Type B pancreatic cell (in vitro differentiated cells): ENCODE measurements at places on chromosomes 2 and 18. TPM values are rescaled to one million over a fixed set of nuclear protein-coding genes. Genes with fewer than 3 reads are reported as not detected.
A peak's percentile ranks its signal among the peaks of the same experiment; 100 is the strongest.

DNA sequence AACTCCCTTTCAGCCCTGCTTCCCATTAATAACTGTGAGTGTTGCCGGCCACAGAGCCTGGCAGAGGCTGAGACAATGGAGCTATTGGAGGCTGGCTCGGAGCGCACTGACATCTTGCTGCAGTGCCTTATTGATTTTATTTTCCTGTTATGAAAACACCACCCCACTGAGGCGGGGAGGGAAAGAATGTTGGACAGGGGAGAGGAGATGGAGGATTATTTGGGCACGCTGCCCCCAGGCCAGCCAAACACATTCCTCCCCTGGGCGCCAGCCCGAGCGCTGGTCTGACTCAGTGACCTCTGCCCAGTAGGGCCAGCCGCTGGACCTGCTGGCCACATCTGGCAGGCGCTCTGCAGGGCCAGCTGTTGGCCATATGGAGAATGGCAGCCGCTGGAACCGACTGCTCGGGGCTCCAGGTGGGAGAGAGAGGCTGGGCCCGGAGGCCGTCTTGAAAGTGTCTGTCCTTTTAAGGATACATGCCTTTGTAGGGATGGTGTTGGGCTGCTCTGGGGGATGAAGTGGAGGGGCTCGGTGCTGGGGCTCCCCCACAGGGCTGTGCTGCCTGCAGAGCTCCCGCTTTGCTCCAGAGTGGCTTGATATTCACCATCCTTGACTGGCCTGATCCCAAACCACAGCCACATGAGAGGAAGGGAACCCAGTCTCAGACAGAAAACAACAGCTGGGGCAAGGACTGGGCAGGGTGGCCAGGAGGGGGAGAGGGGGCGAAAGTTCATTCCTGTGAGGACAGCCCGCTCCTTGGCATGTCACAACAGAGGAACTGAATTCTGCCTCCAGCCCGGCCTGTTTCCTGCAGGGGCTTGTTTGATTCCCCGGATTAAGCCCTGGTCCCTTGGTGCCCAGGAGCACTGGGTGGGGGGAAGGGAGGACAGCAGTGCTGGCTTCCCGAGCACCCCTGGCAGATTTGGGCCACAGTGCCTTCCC is 179.0 kb downstream of the KLHL29 start:
- peaks cover 7% of the 10 kb centered on the region for H3K36me3 ChIP-seq
- H3K27ac ChIP-seq: peak overlapping the region; percentile 63
- H3K27me3 ChIP-seq: no peaks in the 10 kb centered on the region
- peaks cover 43% of the 10 kb centered on the region for H3K4me1 ChIP-seq
- no peak for DNase-seq

DNA sequence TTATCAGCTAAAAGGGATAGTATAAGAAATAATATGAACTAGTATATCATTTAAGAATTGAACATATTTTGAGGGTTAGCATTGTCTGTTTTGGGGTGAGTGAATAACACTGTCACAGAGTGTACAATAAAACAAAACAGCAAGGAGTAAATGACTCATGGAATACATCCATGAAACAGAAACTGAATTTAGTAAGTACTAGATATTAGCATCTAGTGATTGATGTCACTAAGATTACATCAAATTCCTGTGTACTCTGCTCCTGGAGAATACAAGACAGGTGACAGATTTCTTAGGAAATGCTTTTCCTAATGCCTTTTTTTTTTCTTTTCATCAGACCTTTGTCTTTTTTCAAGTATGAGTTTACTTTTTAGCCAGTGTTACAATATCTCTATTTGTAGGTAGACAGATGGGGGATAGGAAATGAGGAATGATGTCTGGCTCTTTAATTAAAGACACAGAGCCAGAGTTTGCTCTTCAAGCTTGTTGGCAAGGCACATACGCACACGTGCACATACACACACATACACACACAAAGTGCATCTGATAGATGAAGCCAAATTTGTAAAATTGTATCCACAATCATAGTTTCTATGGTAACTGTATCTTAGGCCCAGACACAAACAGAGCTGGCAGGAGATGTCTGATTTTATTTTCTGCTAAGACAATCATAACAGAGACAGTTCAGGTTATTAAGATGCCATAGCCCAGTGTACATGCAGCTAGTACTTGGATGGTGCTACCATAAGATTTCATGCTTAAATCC is 138.2 kb upstream of the NRP2 start:
- DNase-seq: no peak
- no peak overlapping the region for H3K4me3 ChIP-seq
- peaks cover 5% of the 10 kb centered on the region for H3K27me3 ChIP-seq
- H3K36me3 ChIP-seq: no peaks in the 10 kb centered on the region
- peaks cover 21% of the 10 kb centered on the region for H3K4me1 ChIP-seq
- no peak overlapping the region for H3K27ac ChIP-seq

GRCh38 chr2:186751790-186752189 is 57.9 kb downstream of the FAM171B start:
- no peaks in the 10 kb centered on the region for H3K4me1 ChIP-seq
- H3K27me3 ChIP-seq: no peaks in the 10 kb centered on the region
- DNase-seq: no peak
- no peak overlapping the region for H3K4me3 ChIP-seq
- H3K36me3 ChIP-seq: peaks cover 5% of the 10 kb centered on the region

GRCh38 chr18:77234504-77235365 is 14.9 kb upstream of the GALR1 start:
- peaks cover 15% of the 10 kb centered on the region for H3K27me3 ChIP-seq
- H3K4me3 ChIP-seq: no peak overlapping the region
- H3K36me3 ChIP-seq: no peaks in the 10 kb centered on the region
- no peaks in the 10 kb centered on the region for H3K4me1 ChIP-seq
- H3K27ac ChIP-seq: no peak overlapping the region

Gene KCNJ3
- total RNA-seq: 6.0 and 11.7 TPM in 2 replicates

Gene SERPINB10
- not detected in 2 replicates for total RNA-seq

GRCh38 chr2:158969715-158970240 is 1.3 kb downstream of the TANC1 start:
- peaks cover 7% of the 10 kb centered on the region for H3K36me3 ChIP-seq
- DNase-seq: no peak
- H3K27me3 ChIP-seq: peaks cover 2% of the 10 kb centered on the region
- H3K4me3 ChIP-seq: peak overlapping the region; percentile 96

Gene PASK
- total RNA-seq: 31.8 and 50.9 TPM in 2 replicates

GRCh38 chr2:70116936-70117552 is 29.8 kb downstream of the PCBP1 start:
- H3K27ac ChIP-seq: no peak overlapping the region
- peaks cover 32% of the 10 kb centered on the region for H3K4me1 ChIP-seq
- H3K4me3 ChIP-seq: no peak overlapping the region
- H3K36me3 ChIP-seq: no peaks in the 10 kb centered on the region

DNA sequence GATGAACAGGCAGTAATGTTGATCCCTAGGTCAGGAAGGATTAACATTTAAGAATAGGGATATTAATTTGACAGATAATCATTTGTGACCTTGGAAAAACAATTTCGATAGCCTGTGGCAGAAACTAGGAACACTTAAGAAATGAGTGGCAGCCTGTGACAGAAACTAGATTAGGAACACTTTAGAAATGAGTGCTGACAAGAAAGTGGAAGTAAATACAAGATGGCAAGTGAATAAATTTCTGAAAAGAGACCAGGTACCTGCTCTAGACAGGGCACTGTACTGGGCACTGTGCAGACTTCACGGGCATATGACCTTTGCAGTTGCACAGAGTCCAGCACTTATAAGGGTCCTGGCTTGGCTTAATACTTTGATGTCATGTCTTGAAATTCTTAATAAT is 5.5 kb upstream of the HNRNPA3 start:
- no peaks in the 10 kb centered on the region for H3K36me3 ChIP-seq
- no peak overlapping the region for H3K4me3 ChIP-seq
- peaks cover 27% of the 10 kb centered on the region for H3K4me1 ChIP-seq
- DNase-seq: no peak
- no peak overlapping the region for H3K27ac ChIP-seq
- peaks cover under 1% of the 10 kb centered on the region for H3K27me3 ChIP-seq

GRCh38 chr2:46047290-46047689 is 249.9 kb upstream of the EPAS1 start:
- H3K27me3 ChIP-seq: no peaks in the 10 kb centered on the region
- H3K4me1 ChIP-seq: peaks cover 5% of the 10 kb centered on the region
- peaks cover 8% of the 10 kb centered on the region for H3K36me3 ChIP-seq
- DNase-seq: no peak
- no peak overlapping the region for H3K27ac ChIP-seq
- no peak overlapping the region for H3K4me3 ChIP-seq

Gene COBLL1
- 28.2 and 32.1 TPM in 2 replicates for total RNA-seq

DNA sequence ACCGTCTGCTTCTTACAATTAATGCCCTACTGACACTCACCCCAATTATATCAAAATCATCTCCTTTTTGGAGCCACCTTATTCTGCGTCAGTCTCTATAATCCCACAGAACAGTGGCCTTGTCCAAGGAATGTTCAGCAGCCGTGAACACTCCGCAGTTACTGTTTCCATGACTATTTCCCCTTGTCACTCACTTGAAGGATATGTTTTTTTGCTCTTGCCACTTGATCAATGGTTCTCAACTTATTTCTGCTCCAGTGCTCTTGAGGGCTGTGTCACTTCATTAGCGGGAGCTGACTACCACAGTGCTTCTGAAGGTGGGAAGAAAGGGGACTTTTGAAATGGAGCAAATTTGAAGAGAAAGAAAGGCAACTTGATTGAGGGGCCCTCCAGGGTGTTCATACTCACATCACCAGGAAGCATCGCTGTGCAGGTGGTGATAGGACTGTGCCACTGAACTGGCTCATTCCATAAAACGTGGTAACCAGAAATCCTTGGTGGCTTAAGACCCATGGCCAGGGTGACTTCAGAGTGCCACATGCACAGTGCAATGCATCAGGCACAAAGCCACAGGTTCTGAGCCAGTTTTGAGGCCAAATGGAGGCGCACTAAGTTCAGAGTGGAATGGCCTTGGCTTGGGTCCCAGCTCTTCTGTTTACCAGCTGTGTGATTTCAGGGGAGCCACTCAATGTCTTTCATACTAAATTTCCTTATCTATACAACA is 320.6 kb upstream of the RAB12 start:
- DNase-seq: no peak
- no peak overlapping the region for H3K4me3 ChIP-seq
- no peaks in the 10 kb centered on the region for H3K36me3 ChIP-seq
- H3K27me3 ChIP-seq: no peaks in the 10 kb centered on the region
- H3K27ac ChIP-seq: no peak overlapping the region

- H3K36me3 ChIP-seq: no peaks in the 10 kb centered on the region
- DNase-seq: no peak
- no peaks in the 10 kb centered on the region for H3K4me1 ChIP-seq
- H3K27ac ChIP-seq: no peak overlapping the region
Measured at GRCh38 chr2:118061135-118061955, 26.9 kb upstream of the INSIG2 start.

Gene SLC5A6
- 63.6 and 76.3 TPM in 2 replicates for total RNA-seq
